ENCODE measurements at places on chromosomes 2 and 18.

DNA sequence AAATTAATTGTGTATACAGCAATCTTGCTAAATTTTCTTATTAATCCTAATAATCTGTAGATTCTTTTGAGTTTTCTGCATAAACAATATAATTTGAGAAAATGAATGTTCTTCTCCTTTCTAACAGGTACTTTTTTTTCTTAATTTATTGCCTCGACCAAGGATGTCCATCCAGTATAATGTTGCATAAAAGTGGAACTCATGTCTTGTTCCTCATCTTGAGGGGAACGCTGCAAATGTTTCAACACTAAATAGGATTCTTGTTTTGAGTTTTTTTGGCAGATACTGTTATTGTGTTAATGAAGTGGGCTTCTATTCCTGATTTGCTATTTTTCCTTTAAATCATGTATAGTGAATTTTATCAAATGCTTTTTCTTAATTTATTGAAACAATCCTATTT lies 244.4 kb upstream of the REV1 start:
- no peaks in the 10 kb centered on the region for H3K27me3 ChIP-seq
- no peak for DNase-seq
- H3K27ac ChIP-seq, result no peak overlapping the region
- no peaks in the 10 kb centered on the region for H3K36me3 ChIP-seq
- H3K4me3 ChIP-seq, result no peak overlapping the region
- no peaks in the 10 kb centered on the region for H3K4me1 ChIP-seq

DNA sequence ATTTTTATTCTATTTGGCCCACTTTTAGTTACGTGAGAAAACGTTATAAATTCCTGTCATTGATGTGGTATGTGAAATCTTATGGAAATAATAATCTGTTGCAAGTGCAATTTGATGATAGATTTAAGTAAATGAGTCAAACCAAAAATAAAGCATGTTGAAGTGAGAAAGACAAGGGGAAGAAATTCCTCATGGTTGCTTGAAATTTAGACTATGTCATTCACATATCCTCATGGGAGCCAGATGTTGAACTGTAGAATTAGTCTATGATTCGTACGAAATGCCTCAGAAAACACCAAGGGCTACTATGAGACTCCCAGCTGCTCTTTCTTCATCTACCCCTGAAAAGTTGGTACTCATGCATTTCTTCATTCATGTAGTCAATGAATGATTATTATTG lies 55.7 kb downstream of the KLHL14 start:
- no peaks in the 10 kb centered on the region for H3K27me3 ChIP-seq
- H3K4me3 ChIP-seq, result no peak overlapping the region
- no peaks in the 10 kb centered on the region for H3K4me1 ChIP-seq
- H3K27ac ChIP-seq, result no peak overlapping the region
- no peak for DNase-seq
- H3K36me3 ChIP-seq, result no peaks in the 10 kb centered on the region

DNA sequence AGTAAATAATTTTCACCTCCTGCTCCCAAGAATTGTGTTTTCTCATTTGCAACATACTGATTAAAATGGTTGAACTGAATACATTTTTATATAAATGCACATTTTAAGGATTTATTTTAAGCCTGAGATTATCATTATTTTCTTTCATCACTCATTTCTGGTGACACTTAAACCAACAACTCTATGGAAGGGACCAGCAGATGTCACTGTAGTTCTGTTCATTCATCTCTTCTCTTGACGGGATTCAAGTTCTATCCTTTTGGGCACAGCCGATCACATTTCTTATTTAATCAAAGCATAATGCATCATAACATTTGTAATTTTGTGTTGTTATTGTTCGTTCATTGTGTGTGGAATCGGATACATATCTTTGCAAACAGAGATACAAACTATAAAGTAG lies 417.9 kb downstream of the HRH4 start:
- no peak for DNase-seq
- H3K27ac ChIP-seq, result no peak overlapping the region
- H3K4me3 ChIP-seq, result no peak overlapping the region
- peaks cover 2% of the 10 kb centered on the region for H3K27me3 ChIP-seq

GRCh38 chr18:3455907-3456685 lies 6.1 kb downstream of the TGIF1 start:
- H3K4me3 ChIP-seq, result no peak overlapping the region
- peaks cover 49% of the 10 kb centered on the region for H3K36me3 ChIP-seq
- H3K27me3 ChIP-seq, result no peaks in the 10 kb centered on the region

Measured in activated CD4-positive, alpha-beta T cell treated with anti-CD3 and anti-CD28 coated beads, Interleukin-2, amount 10 ng/mL, durations not matched to agents 7 days and 5 days (primary cell).